ENCODE measurements at places on chromosomes 7 and 10. TPM values are rescaled to one million over a fixed set of nuclear protein-coding genes. Genes with fewer than 3 reads are reported as not detected.

DNA sequence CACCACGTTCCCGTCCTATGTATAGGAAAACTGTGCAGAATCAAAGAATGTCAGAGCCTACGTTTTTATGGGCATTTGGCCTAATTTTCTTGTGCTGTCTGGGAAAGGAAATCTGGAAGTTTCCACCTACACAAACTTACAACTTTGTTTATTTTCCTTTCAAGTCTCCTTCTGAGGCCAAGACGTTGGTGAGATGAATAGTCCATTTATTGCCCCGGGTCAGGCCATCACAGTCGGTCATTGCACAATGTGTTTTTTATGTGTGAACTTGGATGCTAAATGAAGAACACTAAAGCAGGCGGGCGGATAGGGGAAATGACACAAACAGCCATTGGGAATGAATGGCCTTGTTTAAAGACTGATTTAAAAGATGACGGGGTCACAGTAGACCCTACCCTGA, 38.6 kb downstream of the TRIL start:
- H3K4me3 ChIP-seq, result no peak overlapping the region
- H3K36me3 ChIP-seq, result no peaks in the 10 kb centered on the region
- no peak for DNase-seq
- no peaks in the 10 kb centered on the region for H3K4me1 ChIP-seq
- H3K27ac ChIP-seq, result no peak overlapping the region

DNA sequence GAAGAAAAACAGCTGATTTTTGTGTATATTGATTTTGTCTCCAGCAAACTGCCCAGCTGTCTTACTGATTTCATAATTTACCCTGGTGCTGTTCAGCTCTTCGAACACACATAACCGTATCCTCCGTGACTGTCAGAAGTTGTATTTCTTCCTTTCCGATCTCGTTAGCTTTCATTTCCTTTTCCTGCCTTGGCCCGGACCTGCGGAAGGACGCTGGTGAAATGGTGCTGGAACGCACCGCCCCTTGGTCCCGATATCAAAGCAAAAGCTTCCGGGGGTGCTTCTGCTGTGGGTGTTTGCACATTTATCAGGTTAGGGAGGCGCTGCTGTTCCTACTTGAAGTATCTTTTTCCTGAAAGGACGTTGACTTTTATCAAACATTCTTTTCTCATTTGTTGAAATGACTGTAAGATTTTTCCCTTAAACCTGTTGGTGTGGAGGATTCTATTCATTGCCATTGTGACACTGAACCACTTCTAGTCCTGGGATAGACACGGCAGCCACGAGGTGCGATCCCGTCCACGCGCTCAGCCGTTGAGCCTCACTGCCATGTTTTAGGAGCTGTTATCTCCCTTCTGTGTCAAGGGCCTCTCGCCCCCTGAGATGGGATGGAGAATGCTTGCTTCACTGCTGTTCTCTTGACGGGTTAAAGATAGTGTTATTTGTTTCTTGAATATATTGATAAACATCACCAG, 72.6 kb downstream of the FOXL3 start:
- H3K4me1 ChIP-seq, result no peaks in the 10 kb centered on the region
- H3K27me3 ChIP-seq, result peaks cover 24% of the 10 kb centered on the region
- DNase-seq, result peak; percentile 63
- H3K4me3 ChIP-seq, result no peak overlapping the region
- no peak overlapping the region for H3K27ac ChIP-seq

The SMNDC1 gene
- polyA plus RNA-seq, result 11.9 TPM

DNA sequence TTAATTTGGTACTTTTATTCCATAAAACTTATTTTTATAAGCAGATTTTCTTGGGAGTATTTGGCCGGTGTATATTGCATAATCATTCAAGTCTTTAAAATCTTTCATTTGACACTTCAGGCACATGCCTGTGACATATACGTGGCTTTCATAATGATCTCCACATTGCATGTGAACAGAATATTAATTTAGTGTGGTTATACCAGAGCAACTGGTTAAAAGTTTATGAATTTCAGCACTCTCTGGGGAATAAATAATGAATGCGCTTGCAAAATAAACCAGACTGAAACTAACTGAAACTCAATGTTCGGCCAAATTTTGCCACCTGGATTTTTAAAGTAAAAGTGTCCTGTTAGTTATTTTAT, 242.3 kb downstream of the GLI3 start:
- H3K36me3 ChIP-seq, result no peaks in the 10 kb centered on the region
- no peak overlapping the region for H3K4me3 ChIP-seq
- no peak for DNase-seq
- H3K27ac ChIP-seq, result no peak overlapping the region

- DNase-seq, result peak; percentile 83
- H3K4me1 ChIP-seq, result no peaks in the 10 kb centered on the region
- no peaks in the 10 kb centered on the region for H3K27me3 ChIP-seq
- peak overlapping the region; percentile 56 for H3K27ac ChIP-seq
- H3K4me3 ChIP-seq, result no peak overlapping the region
These were observed 402.4 kb downstream of the HGF start for GRCh38 chr7:81367326-81367931.

DNA sequence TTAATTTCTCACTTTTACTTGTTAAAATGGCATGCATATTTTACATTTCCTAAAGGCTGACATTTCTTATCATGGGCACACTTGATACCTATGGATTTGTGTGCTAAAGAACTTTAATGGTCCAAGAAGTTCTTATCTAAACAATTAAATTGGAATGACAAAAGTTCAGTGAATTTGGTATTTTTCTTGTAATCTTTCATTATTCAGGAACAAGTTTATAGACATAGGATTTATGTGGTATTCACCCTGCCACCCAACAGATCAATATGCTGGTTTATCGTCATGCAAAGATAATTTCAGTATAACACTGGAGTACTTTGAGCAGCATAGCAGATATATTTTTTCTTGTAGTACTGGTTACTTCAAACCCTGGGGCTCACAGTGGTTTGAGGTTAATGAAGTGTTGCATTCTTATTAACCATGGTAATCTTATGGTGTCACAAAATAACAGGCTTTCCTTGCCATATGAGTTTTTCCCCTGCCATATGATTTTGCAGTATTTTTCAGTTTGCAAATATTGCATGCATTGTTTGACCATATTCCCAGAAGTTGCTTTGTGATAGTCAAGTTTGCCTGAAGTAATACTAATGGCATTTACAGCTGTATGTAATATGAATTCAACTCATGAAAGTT, 148.8 kb downstream of the PPP1R9A start:
- DNase-seq, result no peak
- no peaks in the 10 kb centered on the region for H3K27me3 ChIP-seq
- no peak overlapping the region for H3K27ac ChIP-seq
- H3K4me1 ChIP-seq, result peaks cover 38% of the 10 kb centered on the region

DNA sequence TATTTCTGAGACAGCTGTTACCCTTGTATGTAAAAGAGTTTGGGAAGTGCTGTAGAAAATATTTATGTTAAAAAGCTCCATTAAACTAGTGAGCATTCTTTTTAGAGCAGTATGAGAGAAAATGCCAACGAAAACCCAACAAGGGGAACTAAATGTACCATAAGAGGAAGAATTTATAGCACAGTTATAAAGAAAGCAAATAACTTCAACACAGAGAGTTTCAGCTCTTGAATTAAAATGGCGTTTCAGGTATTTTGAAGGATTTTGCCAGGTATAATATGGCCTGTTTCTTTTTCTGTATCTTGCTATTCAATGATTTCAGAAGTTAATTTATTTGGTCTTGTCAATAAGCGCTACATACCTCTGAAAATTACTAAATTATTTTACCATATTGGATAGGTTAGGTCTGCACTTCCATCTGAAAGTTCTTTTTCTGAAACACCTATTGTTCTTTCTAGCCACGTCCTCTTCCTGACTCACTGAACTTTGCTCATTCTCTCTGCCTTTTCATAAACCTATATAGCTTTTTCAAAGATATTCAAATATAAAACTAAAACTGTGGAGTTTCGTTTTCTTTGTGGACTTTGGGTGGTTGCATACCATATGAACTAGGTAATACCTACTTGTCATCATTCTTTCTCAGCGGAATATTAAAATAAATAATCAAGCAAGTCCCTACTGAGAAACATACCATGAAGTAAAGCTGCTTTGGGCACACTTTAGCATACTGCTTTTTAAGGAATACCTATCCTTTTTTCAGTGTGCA, 136.1 kb downstream of the SEMA3A start:
- DNase-seq, result no peak
- H3K27me3 ChIP-seq, result no peaks in the 10 kb centered on the region
- H3K36me3 ChIP-seq, result no peaks in the 10 kb centered on the region
- no peaks in the 10 kb centered on the region for H3K4me1 ChIP-seq

The TLX1 gene
- polyA plus RNA-seq, result not detected

DNA sequence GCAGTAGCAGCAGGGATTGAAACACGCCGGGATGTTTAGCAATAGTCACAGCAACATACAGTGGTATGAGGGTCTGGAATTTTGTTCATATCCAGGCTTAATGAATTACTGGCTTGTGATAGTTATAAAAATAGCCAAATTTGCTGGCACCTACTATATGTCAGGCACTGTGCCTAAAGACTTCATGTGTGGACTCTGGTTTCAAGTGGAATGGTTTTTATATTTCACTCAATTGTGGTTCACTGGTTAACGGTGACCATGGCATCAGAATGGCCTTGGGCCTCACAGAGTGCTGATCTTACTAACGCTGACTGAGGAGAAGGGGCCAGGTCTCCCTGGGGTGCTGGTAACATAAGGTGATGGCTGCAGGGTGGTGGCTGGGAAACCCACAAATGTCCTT, 55.7 kb downstream of the CELF2 start:
- H3K36me3 ChIP-seq, result no peaks in the 10 kb centered on the region
- H3K27ac ChIP-seq, result no peak overlapping the region
- H3K4me3 ChIP-seq, result no peak overlapping the region
- no peaks in the 10 kb centered on the region for H3K27me3 ChIP-seq

The DNAJB9 gene
- 9.6 TPM for polyA plus RNA-seq

The FEZF1 gene
- not detected for polyA plus RNA-seq

- no peak for DNase-seq
- H3K4me1 ChIP-seq, result no peaks in the 10 kb centered on the region
- H3K4me3 ChIP-seq, result no peak overlapping the region
- H3K36me3 ChIP-seq, result no peaks in the 10 kb centered on the region
- H3K27me3 ChIP-seq, result no peaks in the 10 kb centered on the region
- no peak overlapping the region for H3K27ac ChIP-seq
These were observed 190.9 kb upstream of the YAE1 start for GRCh38 chr7:39375047-39375873.

All from sigmoid colon (tissue), 7 donors.